OCI-LY7 (cell line): ENCODE measurements at places on chromosomes 4 and X.
A peak's percentile ranks its signal among the peaks of the same experiment; 100 is the strongest.

- no peak for DNase-seq
Measured at GRCh38 chrX:124938715-124939114, 381.0 kb upstream of the TEX13C start.

- DNase-seq, result no peak
Measured at GRCh38 chr4:17066972-17067371, 168.5 kb upstream of the LDB2 start.

- DNase-seq, result no peak
Measured at GRCh38 chr4:103773691-103774231, 54.0 kb upstream of the TACR3 start.

- no peak for DNase-seq
Measured at GRCh38 chrX:2676794-2677675, 14.1 kb upstream of the CD99 start.

GRCh38 chr4:55546506-55546755 is 278 bp downstream of the CLOCK start:
- DNase-seq, result no peak

- no peak for DNase-seq
Measured at GRCh38 chrX:152405561-152405960, 45.6 kb downstream of the GABRA3 start.

- DNase-seq, result no peak
Measured at GRCh38 chr4:2768921-2769336, 12.8 kb upstream of the TNIP2 start.

DNA sequence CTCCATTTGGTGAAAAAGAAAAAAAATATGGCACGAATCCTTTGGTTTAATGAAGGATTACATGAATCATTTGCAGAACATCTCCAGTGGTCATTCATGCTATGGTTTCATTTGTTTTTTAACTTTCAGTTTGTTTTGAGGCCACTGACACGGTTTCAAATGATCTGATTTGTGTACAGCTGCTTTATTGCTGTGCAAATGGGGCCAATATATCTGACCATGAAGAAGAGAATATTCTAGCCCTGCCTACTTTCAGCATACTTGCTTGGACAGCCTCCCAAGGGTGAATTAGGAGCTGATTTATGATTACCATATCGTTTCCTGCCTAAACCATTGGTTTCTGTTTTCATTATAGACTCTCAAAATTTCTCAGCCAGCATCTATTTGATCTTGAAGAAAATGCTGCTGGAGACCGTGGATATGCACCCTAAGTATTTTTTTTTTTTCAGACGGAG is 30.7 kb downstream of the SPARCL1 start:
- DNase-seq, result no peak

GRCh38 chrX:109928596-109929335 is 74.1 kb upstream of the TMEM164 start:
- DNase-seq, result no peak

DNA sequence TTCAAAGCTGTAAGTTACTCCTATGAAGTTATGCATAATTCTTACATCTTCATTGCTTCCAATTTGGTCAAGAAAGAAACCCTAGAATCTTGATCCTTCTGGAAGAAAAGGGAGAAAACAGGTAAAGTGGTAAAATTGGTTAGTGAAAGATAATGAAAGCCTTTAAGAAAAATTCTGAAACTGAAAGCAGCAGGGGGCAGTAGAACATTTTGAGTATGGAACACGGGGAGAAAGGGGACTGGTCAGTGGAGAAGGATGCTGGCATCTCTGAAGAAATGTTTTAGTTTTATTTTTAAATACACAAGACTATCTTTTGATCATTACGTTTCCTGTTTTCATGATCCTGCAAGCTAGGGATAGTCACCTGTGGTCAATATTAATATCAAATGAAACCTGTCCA is 54.3 kb downstream of the SLIT2 start:
- no peak for DNase-seq

DNA sequence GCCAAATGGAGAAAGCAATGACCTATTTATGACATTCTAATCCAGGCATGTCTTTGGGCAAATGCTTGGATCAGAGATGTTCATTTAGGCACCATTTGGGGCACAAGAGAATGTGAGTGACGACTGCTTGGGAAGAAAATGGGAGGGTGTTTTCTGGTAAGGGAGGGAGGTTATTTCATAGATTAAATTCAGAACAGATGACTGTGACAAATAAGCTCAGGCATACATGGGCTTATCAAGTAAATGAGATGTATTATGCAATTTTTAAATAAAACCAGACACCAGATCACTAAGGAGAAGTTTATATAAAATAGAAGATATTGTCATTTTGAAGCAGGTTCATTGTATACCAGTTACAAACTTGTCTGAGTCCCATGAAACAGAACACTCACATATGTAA is 71.4 kb upstream of the UGT8 start:
- DNase-seq, result no peak

DNA sequence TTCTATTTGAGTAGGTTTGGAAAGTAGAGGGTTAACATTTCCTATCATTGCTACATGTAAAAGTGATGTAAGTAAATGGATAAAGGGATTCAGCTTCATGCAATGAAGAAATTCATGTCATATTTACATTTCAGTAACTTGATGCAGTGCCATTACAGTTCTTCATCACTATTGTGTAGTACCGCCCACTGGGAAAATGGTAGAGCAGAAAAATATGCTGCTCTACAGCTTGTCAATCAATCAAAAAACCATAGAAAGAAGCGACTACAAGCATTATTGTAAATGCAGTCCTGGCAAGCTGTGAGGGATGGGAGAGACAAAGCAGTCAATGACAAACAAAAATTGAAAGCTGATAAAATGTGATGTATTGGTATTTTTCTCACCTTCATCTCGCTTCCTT is 1597.9 kb downstream of the RPA4 start:
- DNase-seq, result no peak

- no peak for DNase-seq
Measured at GRCh38 chr4:138226351-138226750, 15.8 kb downstream of the SLC7A11 start.

DNA sequence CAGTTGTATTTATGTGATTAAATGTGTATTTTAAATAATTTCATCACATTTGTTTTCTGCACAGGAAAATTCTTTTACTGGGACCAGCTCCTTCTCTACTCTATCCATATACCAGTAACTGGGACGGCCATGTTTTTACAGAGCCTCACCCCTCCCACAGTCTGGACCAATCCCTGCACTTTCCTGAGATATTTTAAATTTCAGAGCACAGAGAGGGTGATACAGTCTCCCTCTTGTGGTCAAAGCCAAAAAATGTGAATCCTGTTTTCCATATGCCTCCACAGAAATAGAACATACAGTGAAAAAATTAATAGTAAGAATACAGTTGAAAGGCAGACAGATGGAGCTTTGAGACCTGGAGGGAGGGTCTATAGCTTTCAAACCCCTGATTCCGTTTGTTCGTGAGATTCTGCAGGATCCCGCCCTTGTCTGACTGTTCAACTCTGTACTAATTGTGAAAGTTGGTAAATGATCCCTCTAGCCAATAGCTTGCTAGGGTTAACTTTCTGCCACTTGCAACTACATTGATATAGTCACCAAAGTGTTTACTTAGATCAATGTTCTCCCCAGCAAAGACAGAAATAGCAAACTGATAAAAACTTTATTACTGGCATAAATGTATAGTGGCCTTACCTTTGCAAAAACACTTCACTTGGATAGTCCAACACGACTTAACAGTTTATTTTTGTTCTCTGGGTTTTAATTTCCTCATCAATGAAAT is 172.2 kb downstream of the PPARGC1A start:
- peak; percentile 39 for DNase-seq

GRCh38 chrX:12579311-12579710 is 211.9 kb upstream of the PRPS2 start:
- DNase-seq, result no peak

GRCh38 chrX:43581167-43581566 is 74.9 kb upstream of the MAOA start:
- DNase-seq, result no peak

DNA sequence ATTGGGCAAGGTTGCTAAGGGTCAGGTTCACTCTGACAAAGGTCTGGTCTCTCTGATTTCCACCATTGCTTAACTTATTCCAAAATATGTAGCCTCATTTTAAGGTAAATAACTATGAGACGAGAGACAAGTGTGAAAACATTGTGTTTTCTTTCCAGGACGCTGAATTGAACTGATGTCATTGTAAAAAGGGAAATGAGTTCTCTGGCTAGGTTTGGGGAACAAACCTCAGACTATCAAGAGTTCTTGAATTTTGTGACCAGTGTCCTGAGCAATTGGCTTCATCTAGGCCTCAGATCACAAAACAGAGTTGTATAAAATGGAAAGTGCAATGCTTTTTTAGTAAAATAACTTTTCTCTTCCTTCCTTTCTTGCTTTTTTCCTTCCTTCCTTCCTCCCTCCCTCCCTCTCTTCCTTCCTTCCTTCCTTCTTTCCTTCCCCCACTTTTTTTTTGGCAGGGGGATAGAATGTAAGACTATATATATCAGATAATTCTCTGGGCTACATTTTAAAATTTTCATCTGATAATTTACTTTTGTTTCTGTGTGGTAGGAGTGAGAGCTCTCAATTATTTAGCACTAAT is 30.8 kb upstream of the CXCL8 start:
- no peak for DNase-seq

GRCh38 chr4:20520901-20521300 is 179.4 kb upstream of the PACRGL start:
- no peak for DNase-seq

GRCh38 chrX:16278927-16279326 is 111.6 kb downstream of the MAGEB17 start:
- no peak for DNase-seq

DNA sequence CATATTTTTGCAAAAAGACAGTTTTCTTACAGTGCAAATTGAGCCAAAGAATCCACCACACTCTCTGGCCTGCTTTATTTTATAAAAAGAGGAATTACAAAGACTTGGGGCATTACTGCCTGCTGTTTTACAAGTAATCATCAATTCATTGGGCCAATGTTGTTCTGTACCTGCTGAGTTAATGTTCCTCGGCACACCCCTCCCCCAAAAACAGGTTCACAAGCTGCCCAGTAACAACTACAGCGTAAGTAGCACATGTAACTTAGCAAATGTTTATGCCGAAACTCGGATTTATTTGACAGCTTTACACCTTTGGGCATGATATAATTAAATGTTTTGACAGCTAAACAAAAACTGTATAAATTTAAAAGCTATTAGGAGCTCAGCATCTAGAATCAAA is 214.6 kb upstream of the MAB21L2 start:
- DNase-seq, result no peak

- peak; percentile 2 for DNase-seq
Measured at GRCh38 chrX:46386511-46386910, 158.7 kb downstream of the ZNF674 start.

GRCh38 chr4:168717847-168718246 is 221.0 kb downstream of the PALLD start:
- DNase-seq, result no peak

GRCh38 chr4:98151145-98151924 is 8.1 kb upstream of the STPG2 start:
- no peak for DNase-seq

DNA sequence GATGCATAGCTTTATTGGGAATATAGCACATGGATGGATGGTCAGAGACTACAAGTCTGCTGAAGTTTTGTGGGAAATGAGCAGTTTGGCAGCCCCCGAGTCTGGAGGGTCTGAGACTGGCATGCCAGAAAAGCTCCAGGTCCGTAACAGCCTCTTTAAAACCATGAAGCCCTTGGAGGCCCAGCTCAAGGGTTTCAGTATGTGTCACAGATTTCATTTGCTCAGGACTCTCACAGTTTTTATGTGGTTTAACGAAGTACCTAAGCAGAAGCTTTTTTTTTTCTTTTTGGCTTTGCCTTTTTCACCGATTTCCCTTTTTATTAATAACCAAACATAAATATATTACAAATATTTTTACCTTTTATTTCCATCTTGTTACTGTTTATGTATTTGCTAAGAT is 30.6 kb upstream of the TMEM184C start:
- no peak for DNase-seq

DNA sequence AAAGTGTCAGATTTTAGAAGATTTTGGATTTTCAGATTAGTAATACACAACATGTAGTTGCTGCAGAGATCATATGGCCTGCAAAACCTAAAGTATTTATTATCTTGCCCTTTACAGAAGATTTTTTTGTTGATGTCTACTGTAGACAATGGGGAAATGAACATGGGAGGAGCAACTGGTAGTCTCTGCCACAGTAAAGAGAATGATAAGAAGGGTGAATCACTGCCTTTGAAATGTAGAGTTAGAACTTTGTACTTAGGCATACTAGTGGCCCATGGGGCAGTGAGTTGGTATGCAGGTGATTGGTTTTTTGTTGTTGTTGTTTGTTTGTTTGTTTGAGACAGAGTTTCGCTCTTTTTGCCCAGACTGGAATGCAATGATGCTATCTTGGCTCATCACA is 50.1 kb downstream of the GAB1 start:
- no peak for DNase-seq

DNA sequence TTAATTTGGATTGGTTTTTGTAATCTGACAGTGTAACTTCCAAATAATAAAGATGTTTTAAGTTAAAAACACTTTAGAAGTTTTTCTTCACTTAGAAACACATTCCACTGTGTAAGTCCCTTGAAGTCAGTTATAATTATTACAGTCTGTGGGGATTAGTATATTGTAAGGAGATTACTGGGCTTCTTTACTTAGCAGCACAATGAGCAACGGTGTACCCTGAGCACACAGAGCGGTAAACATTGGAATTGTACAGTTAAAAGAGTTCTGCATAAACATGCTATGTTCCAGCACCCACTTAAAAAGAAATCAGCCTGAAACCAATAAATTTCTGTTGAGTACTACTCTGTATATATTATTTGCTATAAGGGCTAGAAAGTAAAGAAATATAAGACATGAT is 44.3 kb downstream of the CCSER1 start:
- DNase-seq, result no peak

GRCh38 chr4:119932277-119932676 is 134.4 kb downstream of the MAD2L1 start:
- DNase-seq, result no peak

DNA sequence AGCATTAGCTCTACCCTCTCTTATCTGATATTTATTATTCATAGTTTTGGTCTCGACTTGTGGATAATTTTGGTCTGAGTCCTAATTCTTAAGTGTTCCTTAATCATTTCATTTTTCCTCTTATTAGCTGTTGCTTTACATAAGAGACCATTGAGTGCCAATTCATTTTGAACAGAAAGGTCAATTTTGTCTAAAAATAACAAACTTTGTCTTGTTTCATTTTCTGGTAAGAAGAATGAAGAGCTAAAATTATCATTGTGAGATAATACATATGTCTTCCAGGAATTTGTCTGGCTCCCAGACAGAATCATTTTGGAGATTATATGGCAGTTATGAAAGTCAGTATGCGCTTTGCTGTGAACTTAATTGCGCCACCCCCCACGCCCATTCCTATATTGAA is 1471.8 kb downstream of the PCDH7 start:
- no peak for DNase-seq

DNA sequence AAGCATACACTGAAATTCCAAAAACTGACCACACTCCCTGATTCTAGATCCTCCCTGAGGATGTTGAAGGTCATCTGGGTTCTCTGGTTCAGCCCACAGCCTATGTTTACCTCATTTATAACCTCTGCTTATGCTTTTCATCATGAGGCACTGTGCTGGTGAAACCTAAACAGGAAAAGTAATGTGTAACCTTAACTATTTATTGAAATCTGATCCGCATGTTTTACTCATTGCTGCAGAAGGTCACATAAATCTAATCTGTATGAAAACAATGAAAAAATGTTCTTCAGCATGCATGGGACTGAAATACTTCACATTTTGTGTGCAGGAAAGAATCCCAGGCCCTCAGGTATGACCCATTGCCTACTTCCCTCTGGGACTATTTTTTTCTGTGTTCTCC is 30.3 kb downstream of the UCHL1 start:
- no peak for DNase-seq
